Activated naive CD4-positive, alpha-beta T cell treated with anti-CD3 and anti-CD28 coated beads for 36 hours (primary cell): ENCODE measurements at places on chromosomes 3 and 15. TPM values are rescaled to one million over a fixed set of nuclear protein-coding genes. Genes with fewer than 3 reads are reported as not detected.

CRYGS gene
- 1.8 TPM for total RNA-seq

GRCh38 chr3:197137751-197138150 is 108.1 kb upstream of the MELTF start:
- no peaks in the 10 kb centered on the region for H3K27me3 ChIP-seq
- no peak overlapping the region for H3K27ac ChIP-seq
- DNase-seq = no peak
- peaks cover 54% of the 10 kb centered on the region for H3K36me3 ChIP-seq
- H3K4me3 ChIP-seq = no peak overlapping the region

DNA sequence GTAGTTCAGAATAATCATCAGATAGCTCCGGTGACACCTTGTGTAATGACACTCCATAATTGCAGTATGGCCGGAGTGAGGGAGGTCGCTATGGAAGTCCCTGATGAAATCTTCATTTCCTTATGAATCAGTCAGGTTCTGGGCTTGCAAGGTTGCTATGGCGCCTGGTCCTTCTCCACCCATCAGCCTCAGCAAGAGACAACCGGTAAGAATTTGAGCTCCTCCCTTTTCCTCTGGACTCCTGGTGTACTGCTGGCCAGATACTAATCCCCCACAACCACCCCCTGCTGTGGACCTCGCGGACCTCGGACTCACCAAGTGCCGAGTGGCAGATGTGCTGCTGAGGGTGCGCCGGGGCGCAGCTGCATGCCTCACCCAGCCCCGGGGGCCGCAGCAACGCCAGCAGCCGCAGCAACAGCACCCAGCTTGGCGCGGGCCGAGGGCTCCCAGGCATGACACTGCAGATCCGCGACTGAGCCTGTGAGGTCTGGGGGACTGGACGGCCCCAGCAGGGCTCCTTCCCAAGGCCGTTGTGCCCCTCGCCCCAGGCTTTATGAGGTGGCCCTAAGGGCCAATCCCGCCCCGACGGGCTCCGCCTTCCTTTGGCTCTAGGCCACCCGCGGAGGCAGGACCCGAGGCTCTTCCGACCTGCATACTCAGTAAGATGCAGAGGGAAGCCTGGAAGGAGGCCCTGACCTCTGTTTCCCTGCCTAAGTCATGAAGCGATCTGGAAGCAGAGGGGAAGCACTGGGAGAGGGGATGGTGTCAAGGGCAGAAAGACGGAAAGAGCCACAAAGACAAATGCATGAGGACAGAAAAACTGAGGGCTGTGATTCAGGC is at the start of gene TIMP4:
TIMP4 (minus strand) TSS at position 526 of the 840 bp plus-strand sequence; CDS start at position 454, 72 bp downstream.
- H3K27me3 ChIP-seq = peaks cover 15% of the 10 kb centered on the region
- no peak within 1 kb of the TSS for H3K4me3 ChIP-seq
- H3K36me3 ChIP-seq = no peaks in the 10 kb centered on the region
- no peak for DNase-seq

DNA sequence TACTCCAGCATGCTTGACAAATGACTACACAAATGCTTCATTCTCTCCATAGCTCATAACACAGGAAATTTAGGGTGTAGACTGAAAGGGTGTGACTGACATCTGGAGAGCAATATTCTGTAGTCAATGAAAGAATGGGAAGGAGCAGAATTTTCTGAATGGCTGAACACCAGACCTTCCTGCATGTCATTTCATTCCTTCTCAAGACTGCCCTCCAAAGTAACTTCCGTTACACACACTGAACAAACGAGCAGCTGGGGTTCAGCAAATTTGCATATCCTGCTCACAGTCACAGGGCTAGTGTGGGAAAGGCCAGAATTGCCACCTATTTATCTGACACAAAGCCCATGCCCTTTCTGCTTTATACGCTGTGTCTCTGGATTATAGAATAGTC is 325.0 kb upstream of the CFAP20DC start:
- no peaks in the 10 kb centered on the region for H3K27me3 ChIP-seq
- H3K4me3 ChIP-seq = no peak overlapping the region
- no peaks in the 10 kb centered on the region for H3K36me3 ChIP-seq
- peak; percentile 22 for DNase-seq

DNA sequence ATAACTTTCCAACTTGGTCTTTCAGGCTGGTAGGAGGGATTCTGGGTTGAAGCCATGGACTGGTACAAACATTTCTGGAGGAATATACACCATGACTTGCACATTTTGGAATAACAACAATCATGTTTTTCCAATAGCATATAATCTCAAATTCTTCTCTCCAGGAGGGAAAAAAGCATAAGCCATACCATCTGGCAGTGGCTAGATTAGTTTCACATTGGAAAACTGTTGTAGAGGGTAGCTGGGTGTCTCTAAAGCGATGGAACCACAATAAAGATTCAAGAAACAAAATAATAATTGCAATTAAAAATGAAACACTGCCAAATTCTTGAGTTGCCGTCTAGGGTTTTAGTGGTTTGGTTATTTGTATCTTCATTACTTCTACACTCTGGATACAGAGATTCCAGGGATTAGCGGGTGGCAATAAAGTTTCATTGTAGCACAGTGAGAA is 278.5 kb upstream of the RASGRP1 start:
- no peaks in the 10 kb centered on the region for H3K36me3 ChIP-seq
- no peaks in the 10 kb centered on the region for H3K4me1 ChIP-seq
- H3K4me3 ChIP-seq = no peak overlapping the region
- peaks cover 20% of the 10 kb centered on the region for H3K27me3 ChIP-seq
